ENCODE measurements at places on chromosomes 4 and X. TPM values are rescaled to one million over a fixed set of nuclear protein-coding genes. Genes with fewer than 3 reads are reported as not detected.
A peak's percentile ranks its signal among the peaks of the same experiment; 100 is the strongest.

DNA sequence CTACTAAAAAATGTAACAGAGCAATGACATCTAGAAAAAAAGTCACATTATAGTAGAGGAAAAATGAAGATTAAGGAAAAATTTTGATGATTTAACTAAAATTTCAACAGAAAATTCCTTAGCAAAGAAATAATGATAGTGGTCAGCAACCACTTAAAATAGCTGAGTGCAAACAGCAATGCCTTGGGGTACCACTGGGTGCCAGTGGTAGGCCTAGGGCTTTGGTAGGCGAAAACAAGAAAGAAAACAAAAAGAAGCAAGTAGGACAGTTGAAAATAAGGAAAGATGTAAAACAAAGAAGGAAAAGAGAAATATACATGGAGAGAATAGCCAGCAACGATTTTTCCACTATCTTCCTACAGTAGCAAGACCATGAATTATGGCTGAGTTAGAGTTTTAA, 313.5 kb upstream of the IRS4 start:
- H3K4me3 ChIP-seq, result no peak overlapping the region
- H3K36me3 ChIP-seq, result no peaks in the 10 kb centered on the region
- H3K4me1 ChIP-seq, result no peaks in the 10 kb centered on the region
- H3K27ac ChIP-seq, result no peak overlapping the region
- H3K27me3 ChIP-seq, result no peaks in the 10 kb centered on the region

The ABLIM2 gene
- 15.2 TPM for total RNA-seq

- H3K27me3 ChIP-seq, result no peaks in the 10 kb centered on the region
- no peak overlapping the region for H3K27ac ChIP-seq
- DNase-seq, result peak; percentile 33
- no peaks in the 10 kb centered on the region for H3K4me1 ChIP-seq
- H3K36me3 ChIP-seq, result no peaks in the 10 kb centered on the region
These were observed 56.0 kb downstream of the UGT8 start for GRCh38 chr4:114654592-114654991.

The CSAG3 gene
- total RNA-seq, result not detected

The ZNF81 gene
- 7.1 TPM for total RNA-seq

GRCh38 chr4:112735474-112735951, 98.6 kb downstream of the LARP7 start:
- no peak overlapping the region for H3K4me3 ChIP-seq
- no peaks in the 10 kb centered on the region for H3K27me3 ChIP-seq
- no peaks in the 10 kb centered on the region for H3K36me3 ChIP-seq

GRCh38 chr4:38834570-38834969, 22.0 kb downstream of the TLR6 start:
- no peaks in the 10 kb centered on the region for H3K36me3 ChIP-seq
- no peak overlapping the region for H3K4me3 ChIP-seq

The FAM149A gene
- total RNA-seq, result 13.4 TPM

The FOXP3 gene
- total RNA-seq, result not detected

The FGD1 gene
- total RNA-seq, result 3.6 TPM

The HPGDS gene
- not detected for total RNA-seq

GRCh38 chrX:40012039-40012867, 85.5 kb downstream of the BCOR start:
- peaks cover 9% of the 10 kb centered on the region for H3K4me1 ChIP-seq
- peak overlapping the region; percentile 86 for H3K27ac ChIP-seq

The GPRASP3 gene
- 8.3 TPM for total RNA-seq

The PRKX gene
- 122 TPM for total RNA-seq

The ENPEP gene
- 2.0 TPM for total RNA-seq

The MAGEC1 gene
- not detected for total RNA-seq

The HS6ST2 gene
- total RNA-seq, result 0.11 TPM

DNA sequence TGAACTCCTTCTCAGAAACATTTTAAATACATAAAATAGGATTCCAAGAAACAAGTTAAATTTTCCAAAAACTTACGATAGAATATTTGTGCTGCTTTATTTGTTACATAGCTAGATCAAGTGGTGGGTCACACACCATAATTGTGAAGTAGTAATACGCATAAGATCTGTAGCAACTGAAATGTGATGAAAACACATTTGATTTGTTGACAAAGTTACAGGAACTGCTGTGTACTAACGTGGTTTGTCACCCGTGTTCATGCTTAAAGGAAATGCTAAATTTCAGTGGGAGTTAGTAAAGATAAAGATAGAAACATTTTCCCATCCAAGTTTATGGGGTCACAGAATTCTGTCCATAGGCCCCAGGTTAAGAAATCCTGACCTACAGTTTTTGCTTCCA, 34.1 kb upstream of the PHEX start:
- DNase-seq, result no peak
- no peaks in the 10 kb centered on the region for H3K4me1 ChIP-seq

- no peak overlapping the region for H3K27ac ChIP-seq
- no peaks in the 10 kb centered on the region for H3K4me1 ChIP-seq
- H3K4me3 ChIP-seq, result no peak overlapping the region
- peaks cover 4% of the 10 kb centered on the region for H3K27me3 ChIP-seq
These were observed 261.2 kb upstream of the GPC4 start for GRCh38 chrX:133676344-133677122.

- H3K36me3 ChIP-seq, result peaks cover 2% of the 10 kb centered on the region
- no peak overlapping the region for H3K4me3 ChIP-seq
- no peak overlapping the region for H3K27ac ChIP-seq
These were observed 6.7 kb downstream of the SRD5A3 start for GRCh38 chr4:55352726-55353125.

The NPNT gene
- total RNA-seq, result 907 TPM

The RNF128 gene
- total RNA-seq, result 62.7 TPM

The DAPP1 gene
- total RNA-seq, result 0.38 TPM

DNA sequence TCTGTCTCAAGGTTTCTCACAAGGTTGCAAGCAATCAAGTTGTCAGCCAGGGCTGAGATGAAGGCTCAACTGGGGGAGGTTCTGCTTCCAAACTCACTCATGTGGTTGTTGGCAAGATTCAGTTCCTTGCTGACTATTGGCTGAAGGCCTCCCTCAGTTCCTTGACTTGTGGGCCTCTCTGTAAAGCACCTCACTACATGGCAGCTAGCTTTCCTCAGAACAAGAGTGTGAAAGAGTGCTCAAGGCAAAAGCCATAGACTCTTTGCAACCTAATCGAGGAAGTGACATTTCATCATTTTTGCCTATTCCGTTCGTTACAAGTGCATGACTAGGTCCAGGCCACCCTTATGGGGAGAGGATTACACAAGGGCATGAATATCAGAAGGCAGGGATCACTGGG, 52.0 kb downstream of the CXorf58 start:
- H3K27ac ChIP-seq, result no peak overlapping the region
- H3K36me3 ChIP-seq, result no peaks in the 10 kb centered on the region
- H3K4me3 ChIP-seq, result no peak overlapping the region

DNA sequence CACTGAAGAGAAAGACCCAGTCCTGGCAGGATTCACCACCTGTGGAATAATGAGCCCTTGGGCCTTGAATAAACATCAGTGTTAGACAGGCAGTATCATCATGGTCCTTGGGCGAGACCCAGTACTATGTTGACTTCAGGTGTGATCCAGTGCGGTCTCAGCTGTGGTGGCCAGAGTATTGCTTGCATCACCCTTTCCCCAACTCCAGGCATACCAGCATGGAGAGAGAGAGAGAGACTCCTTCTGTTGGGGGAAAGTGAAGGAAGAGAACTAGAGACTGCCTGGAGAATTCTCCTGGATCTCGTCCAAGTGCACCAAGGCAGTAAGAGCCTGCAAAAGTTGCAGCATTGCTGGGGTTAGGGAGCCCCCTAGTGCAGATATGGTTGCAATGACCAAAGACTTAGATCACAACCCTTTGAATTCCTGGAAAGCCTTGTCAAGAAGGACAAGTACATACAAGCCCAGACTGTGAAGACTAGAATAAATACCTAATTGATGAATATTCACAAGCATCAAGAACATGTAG, 61.1 kb upstream of the VAMP7 start:
- H3K36me3 ChIP-seq, result no peaks in the 10 kb centered on the region
- H3K27ac ChIP-seq, result no peak overlapping the region
- no peaks in the 10 kb centered on the region for H3K4me1 ChIP-seq
- no peak overlapping the region for H3K4me3 ChIP-seq
- peak; percentile 70 for DNase-seq

The ZFX gene
- 63.7 TPM for total RNA-seq

- no peak overlapping the region for H3K4me3 ChIP-seq
- H3K36me3 ChIP-seq, result no peaks in the 10 kb centered on the region
- no peak for DNase-seq
- no peaks in the 10 kb centered on the region for H3K27me3 ChIP-seq
- no peak overlapping the region for H3K27ac ChIP-seq
These were observed 981.2 kb downstream of the FAM133A start for GRCh38 chrX:94655180-94655579.

- no peaks in the 10 kb centered on the region for H3K36me3 ChIP-seq
- H3K27me3 ChIP-seq, result no peaks in the 10 kb centered on the region
- H3K4me3 ChIP-seq, result no peak overlapping the region
- H3K4me1 ChIP-seq, result no peaks in the 10 kb centered on the region
- no peak overlapping the region for H3K27ac ChIP-seq
These were observed 63.7 kb downstream of the ZFYVE28 start for GRCh38 chr4:2354760-2355159.

- no peak for DNase-seq
- no peaks in the 10 kb centered on the region for H3K27me3 ChIP-seq
- no peaks in the 10 kb centered on the region for H3K36me3 ChIP-seq
These were observed 65.6 kb downstream of the DCAF8L1 start for GRCh38 chrX:27915617-27916016.

DNA sequence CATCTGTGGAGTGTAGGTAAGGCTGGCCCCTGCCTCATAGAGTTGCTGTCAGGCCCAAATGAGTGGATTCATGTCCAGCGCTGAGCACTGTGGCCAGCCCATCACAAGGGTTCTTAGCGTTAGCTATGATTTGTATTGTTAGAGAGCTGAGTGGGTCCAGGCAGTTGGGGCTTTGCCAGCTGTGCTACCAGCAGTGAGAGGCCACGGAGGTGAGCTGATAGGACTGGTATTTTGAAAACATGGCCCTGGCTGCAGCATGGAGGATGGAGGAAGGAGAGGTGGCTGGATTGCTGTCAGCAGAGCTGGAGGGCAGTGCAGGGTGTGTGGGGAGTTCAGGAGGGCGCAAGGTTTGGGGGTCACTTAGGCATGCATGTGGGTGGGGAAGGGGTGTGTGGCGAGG, 69.8 kb downstream of the PSAPL1 start:
- no peaks in the 10 kb centered on the region for H3K27me3 ChIP-seq
- H3K4me3 ChIP-seq, result no peak overlapping the region
- H3K36me3 ChIP-seq, result no peaks in the 10 kb centered on the region
- H3K4me1 ChIP-seq, result peaks cover 49% of the 10 kb centered on the region
- no peak overlapping the region for H3K27ac ChIP-seq
- peak; percentile 88 for DNase-seq

DNA sequence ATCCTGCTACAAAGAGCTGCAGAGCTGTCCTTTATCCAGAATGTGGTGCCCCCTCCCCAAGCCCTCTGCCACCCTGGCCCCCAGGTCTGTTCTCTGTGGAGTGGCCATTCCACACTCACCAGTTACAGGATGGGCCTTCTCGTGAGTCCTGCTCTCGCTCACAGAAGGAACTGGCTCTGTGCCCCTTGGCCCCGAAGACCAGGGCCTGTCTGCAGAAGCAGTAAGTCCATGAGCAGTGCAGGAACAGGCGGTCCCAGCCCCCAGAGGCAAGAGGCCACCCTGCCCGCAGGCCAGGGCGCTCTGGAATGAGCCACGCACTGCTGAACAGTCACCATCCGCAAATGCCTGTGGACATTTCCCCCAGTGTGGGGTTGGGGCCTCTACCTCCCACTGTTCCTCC, 92.2 kb downstream of the DCTD start:
- H3K4me3 ChIP-seq, result no peak overlapping the region
- H3K4me1 ChIP-seq, result peaks cover 2% of the 10 kb centered on the region
- no peak overlapping the region for H3K27ac ChIP-seq
- no peaks in the 10 kb centered on the region for H3K36me3 ChIP-seq
- peak; percentile 72 for DNase-seq

- no peaks in the 10 kb centered on the region for H3K27me3 ChIP-seq
- H3K4me3 ChIP-seq, result no peak overlapping the region
- no peak for DNase-seq
- H3K36me3 ChIP-seq, result no peaks in the 10 kb centered on the region
- no peak overlapping the region for H3K27ac ChIP-seq
These were observed 204.6 kb upstream of the SLIT2 start for GRCh38 chr4:20046931-20047677.

GRCh38 chr4:79513576-79513975, 105.5 kb upstream of the GK2 start:
- no peak for DNase-seq
- no peaks in the 10 kb centered on the region for H3K4me1 ChIP-seq
- no peak overlapping the region for H3K4me3 ChIP-seq
- H3K27ac ChIP-seq, result no peak overlapping the region

- H3K4me1 ChIP-seq, result no peaks in the 10 kb centered on the region
- H3K36me3 ChIP-seq, result no peaks in the 10 kb centered on the region
- DNase-seq, result no peak
- H3K4me3 ChIP-seq, result no peak overlapping the region
- H3K27ac ChIP-seq, result no peak overlapping the region
- H3K27me3 ChIP-seq, result no peaks in the 10 kb centered on the region
These were observed 62.6 kb upstream of the TEX13D start for GRCh38 chrX:124269881-124270280.

DNA sequence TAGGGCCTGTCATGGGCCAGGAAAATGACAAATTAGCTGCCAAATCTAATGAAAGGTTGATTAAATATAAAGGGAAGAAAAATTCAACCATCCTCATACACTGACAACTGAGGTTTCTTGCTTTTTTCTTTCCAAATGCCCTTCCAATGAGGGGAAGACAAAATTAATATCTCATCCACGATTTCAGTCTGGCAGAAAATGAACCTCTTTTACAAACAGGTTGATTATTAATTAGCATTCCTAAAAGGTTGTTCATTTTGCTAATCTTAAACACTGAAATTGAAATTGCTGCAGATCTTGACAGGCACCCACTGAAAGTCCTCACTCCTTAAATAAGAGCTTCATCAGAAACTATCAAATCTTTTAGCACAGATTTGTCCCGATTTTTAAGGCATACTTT, 45.5 kb downstream of the NPFFR2 start:
- no peak for DNase-seq
- no peak overlapping the region for H3K27ac ChIP-seq
- H3K4me3 ChIP-seq, result no peak overlapping the region
- no peaks in the 10 kb centered on the region for H3K36me3 ChIP-seq
- H3K27me3 ChIP-seq, result no peaks in the 10 kb centered on the region
- H3K4me1 ChIP-seq, result no peaks in the 10 kb centered on the region

- peaks cover 14% of the 10 kb centered on the region for H3K27me3 ChIP-seq
- no peaks in the 10 kb centered on the region for H3K36me3 ChIP-seq
- H3K4me3 ChIP-seq, result no peak overlapping the region
- no peak for DNase-seq
- H3K4me1 ChIP-seq, result peaks cover 4% of the 10 kb centered on the region
- H3K27ac ChIP-seq, result no peak overlapping the region
These were observed 1.5 kb downstream of the SLC10A4 start for GRCh38 chr4:48484494-48485168.

GRCh38 chrX:74408304-74408703, 13.0 kb upstream of the SLC16A2 start:
- no peaks in the 10 kb centered on the region for H3K4me1 ChIP-seq
- no peak for DNase-seq
- H3K4me3 ChIP-seq, result no peak overlapping the region
- no peaks in the 10 kb centered on the region for H3K27me3 ChIP-seq

The GEMIN8 gene
- total RNA-seq, result 13.9 TPM

The AREG gene
- total RNA-seq, result 2.6 TPM

- H3K36me3 ChIP-seq, result no peaks in the 10 kb centered on the region
- no peaks in the 10 kb centered on the region for H3K27me3 ChIP-seq
- no peak overlapping the region for H3K4me3 ChIP-seq
These were observed 44.9 kb downstream of the ANK2 start for GRCh38 chr4:113094331-113094730.

GRCh38 chr4:56238251-56238650, 149.0 kb downstream of the AASDH start:
- H3K36me3 ChIP-seq, result no peaks in the 10 kb centered on the region
- no peak overlapping the region for H3K27ac ChIP-seq
- no peaks in the 10 kb centered on the region for H3K27me3 ChIP-seq

The MAGEC3 gene
- total RNA-seq, result not detected

The AFP gene
- not detected for total RNA-seq

The CSN1S1 gene
- total RNA-seq, result not detected
